ENCODE measurements at places on chromosomes 13 and 19.

- DNase-seq = no peak
These were observed 9.1 kb downstream of the AP2A1 start for GRCh38 chr19:49775742-49776370.

- peak; percentile 7 for DNase-seq
These were observed 184.6 kb upstream of the SOX1 start for GRCh38 chr13:111882351-111882750.

DNA sequence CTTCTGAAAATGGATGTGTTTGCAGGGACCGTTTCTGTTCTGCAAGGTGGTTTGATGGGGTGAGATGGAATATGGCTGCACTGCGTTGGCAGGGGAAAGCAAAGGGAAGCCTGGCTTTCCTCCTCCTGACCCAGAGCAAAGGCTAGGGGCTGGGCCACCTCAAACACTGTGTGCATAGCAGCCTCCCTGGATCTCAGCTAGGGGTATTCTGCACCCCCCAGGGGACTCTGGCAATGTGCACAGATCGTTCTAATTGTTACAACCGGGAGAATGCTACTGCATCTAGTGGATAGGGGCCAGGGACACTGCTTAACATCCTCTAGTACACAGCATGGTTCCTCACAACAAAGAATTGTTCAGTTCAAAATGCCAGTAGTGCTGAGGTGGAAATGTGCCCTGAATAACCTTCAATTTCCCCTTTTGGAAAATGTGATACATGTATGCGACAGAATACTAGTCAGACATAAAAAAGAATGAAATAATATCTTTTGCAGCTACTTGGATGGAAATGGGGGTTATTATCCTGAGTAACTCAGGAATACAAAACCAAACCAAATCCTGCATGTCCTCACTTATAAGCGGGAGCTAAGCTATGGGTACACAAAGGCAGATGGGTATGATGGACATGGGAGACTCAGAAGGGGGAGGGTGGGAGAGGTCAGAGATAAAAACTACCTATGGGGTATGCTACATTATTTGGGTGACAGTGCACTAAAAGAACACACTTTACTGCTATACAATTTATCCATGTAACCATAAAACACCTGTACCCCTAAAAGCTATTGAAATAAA, 671.2 kb downstream of the UQCRFS1 start:
- no peak for DNase-seq

DNA sequence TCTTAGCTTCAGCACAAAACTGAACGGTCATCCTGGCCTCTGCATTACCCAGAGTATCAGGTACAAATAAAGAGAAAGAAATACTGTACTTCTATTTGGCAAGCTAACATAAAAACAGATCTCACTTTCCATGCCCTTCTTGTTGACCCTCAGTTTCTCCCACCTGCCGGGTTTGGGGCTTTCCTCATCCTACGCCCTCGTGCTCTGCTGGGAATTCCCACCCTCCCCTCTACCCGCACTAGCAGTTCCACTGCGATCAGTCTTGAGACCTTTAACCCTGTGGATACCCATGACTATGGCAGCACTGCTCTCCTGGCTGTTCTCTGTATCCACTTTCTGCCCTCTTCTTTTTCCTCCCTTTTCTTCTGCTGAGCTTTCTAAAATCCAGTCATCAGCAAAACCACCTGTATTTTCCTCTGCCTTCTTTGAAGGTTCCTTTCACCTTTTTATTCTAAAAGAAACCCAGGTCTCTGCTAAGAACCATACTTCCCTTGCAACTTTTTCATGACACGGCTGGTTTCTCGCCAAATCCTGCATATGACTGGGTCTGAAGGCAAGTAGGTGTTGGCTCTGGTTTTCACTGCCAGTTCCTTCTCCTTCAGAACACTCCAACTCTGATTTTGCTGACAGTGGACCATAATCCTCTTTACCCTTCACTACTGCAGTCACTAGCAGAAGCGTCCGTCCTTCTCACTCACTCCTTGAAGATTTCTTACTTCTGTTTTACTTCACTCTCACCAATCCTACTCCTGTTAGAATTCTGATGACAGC, 99.4 kb downstream of the MIPEP start:
- DNase-seq = no peak

DNA sequence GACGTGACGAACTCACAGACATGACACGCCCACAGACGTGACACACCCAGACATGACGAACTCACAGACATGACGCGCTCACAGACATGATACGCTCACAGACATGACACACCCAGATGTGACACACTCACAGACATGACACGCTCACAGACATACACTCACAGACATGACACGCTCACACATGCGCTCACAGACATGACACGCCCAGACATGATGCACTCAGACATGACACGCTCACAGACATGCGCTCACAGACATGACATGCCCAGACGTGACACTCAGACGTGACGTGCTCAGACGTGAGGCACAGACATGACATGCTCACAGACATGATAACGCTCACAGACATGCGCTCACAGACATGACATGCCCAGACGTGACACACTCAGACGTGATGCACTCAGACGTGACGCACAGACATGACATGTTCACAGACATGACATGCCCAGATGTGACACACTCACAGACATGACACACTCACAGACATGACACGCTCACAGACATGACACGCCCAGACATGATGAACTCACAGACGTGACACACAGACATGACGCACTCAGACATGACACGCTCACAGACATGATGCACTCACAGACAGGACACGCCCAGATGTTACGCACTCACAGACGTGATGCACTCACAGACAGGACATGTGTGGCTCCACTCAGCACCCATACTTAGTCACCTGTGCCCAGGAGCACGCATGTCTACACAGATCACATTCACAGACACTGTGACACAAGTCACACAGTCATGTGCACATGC, 8.1 kb downstream of the ERFL start:
- DNase-seq = no peak

DNA sequence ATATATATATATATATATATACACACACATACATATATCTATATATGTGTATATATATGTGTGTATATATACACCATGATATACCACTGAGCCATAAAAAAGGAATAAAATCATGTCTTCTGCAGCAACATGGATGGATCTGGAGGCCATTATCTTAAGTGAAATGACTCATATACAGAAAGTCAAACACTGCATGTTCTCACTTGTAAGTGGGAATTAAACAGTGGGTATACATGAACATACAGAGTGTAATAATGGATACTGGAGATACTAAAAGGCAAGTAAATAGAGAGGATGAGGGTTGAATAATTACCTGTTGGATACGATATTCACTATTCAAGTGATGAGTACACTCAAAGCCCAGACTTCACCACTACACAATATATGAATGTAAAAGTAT, 332.6 kb downstream of the SLITRK1 start:
- no peak for DNase-seq

DNA sequence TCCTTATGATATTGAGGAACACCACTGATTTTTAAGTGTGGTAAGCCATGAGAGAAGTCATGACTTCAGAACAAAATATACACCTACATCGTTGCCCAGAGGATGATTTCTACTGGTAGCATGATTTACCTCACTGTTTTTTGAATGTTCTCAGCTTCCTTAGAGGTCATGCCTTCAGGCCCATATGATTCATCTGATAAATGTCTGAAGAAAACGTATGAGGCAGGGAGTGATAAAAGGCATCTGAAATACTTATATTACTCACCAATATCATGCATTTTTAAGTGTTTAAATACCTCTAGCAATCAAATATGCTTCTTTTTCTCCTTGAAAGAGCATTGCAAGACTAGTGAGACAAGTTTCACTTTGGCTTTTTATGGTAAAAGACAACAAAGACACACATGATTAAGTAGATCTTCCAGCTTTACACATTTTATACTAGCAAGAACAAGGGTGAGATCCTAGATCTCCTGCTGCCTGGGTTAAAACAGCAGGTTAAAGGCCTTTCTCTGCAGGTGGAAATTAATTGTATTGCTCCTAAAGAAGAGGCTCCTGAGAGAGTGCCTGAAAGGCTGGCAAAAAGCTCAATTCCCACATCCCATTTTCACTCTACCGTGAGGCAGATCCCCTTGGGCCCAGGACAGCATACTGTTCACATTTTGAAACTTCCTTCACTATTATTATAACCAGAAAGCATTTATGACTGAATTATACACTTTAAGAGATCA, 432.4 kb downstream of the SLITRK1 start:
- no peak for DNase-seq

- no peak for DNase-seq
These were observed 158.4 kb downstream of the MYO16 start for GRCh38 chr13:108787700-108788414.

DNA sequence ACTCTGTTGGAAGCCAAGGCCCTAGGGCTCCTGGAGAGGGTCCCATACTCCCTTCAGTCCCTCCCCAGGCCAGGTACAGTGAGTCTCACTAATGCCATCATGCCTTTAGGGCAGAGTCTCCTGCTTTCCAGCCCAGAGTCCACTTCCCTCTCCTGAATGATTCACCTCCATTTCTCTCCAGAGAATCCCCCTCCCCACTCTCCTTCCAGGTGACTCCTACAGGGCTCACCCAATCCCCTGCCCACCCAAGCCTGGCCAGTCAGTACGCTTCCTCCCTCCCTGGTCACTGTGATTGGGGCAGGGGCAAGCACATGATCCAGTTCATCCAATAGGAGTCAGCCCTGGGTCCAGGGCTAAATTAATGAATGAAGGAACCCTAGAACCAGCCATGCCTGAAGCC, 35.0 kb upstream of the PNMA8B start:
- DNase-seq = no peak

DNA sequence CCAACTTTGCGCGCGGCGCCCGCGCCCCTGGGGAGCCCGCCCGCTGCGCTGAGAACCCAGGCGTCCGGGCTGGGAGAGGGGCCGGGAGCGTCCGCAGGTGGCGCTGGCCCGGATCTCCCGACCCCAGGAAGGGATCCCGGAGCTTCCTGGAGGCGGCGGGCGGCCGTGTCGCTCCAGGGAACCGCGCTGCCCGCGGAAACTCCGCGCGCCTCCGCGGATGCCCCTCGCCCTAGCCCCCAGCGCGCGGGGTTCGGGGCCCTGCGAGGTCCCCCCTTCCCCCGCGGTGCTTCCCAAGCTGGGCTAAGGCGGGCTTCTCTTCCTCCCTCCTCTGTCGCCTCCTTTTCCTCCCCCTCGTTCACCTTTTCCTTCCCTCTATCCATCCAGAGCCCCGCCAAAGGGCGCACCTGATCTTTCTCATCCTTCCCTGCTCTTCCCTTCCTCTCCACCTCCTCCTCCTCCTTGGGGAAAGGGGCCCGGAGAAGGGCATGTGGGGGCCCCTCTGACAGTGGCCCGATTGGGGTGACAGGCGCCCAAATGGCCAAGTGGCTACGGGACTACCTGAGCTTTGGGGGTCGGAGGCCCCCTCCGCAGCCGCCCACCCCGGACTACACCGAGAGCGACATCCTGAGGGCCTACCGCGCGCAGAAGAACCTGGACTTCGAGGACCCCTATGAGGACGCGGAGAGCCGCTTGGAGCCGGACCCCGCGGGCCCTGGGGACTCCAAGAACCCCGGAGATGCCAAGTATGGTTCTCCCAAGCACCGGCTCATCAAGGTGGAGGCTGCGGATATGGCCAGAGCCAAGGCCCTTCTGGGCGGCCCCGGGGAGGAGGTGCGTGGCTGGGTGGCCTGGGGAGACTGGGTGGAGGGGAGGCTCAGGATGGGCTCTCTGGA, 710 bp downstream of the SHD start:
- no peak for DNase-seq

DNA sequence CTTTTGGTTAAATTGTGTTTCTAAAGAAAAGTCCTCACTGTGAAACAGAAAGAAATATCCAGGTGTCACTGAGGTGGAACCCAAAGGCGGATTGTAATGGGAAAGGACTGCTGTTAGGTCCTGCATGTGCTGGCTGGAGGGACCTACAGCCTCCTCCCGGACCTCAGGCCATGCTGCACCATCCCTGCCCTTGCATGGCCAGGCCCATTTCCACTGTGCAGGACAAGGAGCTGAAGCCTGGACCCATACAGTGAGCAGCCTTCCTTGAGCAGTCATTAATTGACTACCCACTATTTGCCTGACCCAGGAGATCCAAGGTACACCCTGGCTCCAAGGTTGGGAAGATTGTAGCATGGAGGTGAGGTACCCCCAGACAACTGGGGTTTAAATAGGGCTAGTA, 17.6 kb downstream of the VSTM2B start:
- no peak for DNase-seq

DNA sequence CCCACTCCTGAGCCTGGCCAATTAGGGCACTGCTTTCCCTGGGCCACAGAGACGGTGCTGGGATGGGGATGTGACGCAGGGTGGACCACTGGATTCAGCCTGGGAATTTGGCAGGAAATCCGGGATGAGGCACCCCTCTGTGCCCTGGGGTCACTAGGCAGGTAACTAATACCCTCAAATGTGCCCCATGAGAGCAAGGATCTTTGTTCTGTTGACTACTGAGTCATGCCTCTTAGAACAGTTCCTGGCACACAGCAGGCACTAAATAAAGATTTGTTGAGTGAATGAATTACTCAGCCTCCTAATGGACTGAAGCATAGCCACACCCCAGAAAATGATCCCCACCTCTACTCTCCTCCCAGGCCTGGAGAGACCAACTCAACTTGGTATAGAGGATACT, 15.9 kb downstream of the OPA3 start:
- DNase-seq = no peak

DNA sequence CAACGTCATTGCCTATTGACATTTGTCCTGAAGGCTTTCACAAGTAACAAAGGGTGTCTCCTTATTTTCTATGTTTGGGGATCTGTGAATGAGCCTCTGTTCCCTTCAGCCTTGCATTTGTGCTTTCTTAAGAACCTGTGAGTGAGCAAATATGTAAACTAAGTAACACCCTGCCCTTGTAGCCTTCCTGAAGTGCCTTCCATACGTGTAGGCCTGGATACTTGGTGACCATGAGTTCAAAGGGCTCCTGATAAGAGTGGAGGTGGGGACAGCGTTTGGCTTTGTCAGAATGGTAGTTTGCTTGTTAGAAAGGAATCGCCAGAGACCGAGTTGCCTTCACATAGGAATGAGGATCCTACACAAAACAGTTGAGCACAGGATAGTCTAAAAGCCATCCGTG, 14.5 kb upstream of the CCDC97 start:
- DNase-seq = peak; percentile 51

DNA sequence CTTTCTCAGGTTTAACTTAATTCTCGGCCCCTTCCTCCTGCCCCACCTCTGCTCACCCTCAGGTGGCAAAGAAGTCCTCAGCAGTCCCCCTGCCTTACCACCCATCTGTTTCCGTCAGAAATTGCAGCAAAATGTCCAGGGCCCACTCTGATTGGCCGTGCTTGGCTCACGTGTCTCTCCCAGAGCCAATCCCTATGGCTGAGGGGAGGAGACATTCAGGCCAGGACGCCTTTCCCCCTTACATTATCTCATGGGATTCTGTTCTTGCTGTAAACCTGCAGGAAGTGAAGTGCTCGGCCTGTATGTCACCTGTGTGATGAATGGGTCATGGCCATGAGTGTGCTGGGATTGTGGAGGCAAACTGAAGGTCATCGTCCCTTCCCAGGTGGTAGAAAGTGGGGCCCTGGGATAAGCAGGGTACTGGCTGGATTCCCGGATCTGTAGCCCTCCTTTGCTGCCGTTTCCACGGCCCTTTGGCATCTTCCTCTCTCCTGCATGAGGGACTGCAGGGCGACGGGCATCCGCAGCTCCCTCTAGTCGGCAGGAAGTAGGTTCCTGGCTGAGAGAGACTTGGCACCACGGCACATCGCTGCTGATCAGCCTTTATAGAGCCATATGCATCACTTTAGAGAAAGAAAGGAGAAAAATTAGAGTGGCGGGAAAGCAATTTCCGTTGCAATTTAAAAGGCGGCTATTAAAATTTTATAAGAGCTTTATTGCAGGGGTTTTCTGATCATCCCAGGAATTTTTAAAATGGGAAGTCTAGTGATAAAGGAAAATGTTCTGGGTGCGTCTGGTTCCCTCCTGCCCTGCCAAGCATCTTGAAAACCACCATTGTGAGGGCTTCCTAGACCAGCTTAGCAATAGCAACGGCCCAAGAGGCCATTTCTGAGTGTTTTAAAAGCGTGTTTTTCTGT, 118.2 kb downstream of the SIPA1L3 start:
- no peak for DNase-seq

All from Caco-2 (cell line).